NCI-H510A treated with DMSO at 0.1 percent for 48 hours (cell line): ENCODE measurements at places on chromosomes 1 and 21.
A peak's percentile ranks its signal among the peaks of the same experiment; 100 is the strongest.

GRCh38 chr1:213231795-213232231, 180.8 kb downstream of the RPS6KC1 start:
- no peak for DNase-seq

GRCh38 chr21:46604975-46605766, at the start of gene S100B:
Gene S100B (minus strand): TSS chr21:46605082. CDS start chr21:46602415, 2,667 bp downstream.
- no peak for DNase-seq

GRCh38 chr1:184791550-184791900, 36.9 kb upstream of the EDEM3 start:
- DNase-seq = no peak

DNA sequence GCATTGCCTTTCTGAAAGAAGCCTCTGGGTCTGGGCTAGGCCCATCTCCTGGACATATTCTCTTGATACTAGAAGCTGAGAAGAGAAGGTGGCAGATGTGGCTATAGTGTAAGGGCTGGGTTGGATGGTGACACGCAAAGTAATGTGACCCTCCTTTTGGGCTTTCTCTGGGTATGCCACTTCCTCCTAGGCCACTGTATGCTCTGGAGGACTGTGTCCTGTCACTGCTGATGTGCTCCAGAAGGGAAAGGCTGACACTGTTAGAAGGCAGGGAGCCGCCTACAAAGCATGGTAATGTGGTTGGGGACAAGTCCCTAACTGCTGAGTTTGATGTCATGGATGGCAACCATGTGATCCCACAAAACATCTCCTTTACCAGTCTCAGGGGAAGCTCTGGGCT, 112.1 kb downstream of the BCAR3 start:
- DNase-seq = no peak

DNA sequence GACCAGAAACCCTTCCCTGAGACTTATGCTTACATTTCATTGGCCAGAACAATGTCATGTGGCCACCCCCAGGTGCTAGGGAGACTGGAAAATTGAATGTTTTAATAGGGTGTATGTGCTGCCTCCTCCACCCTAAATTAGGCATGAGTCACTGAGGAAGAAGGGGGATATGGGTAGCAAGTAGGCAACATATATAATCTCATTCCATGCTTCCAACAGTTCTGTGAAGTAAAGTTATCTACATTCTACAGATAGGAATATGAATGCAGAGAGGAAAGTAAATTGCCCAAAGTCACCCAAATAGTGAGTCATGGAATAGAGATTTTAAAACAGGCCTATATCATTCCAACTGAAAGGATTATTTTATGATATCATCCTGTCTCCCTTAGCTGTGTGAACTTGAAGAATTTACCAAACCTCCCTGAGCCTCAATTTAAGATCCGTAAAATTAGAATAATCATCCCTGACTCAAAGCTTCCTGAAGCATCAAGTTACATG, 168.6 kb upstream of the FGGY start:
- DNase-seq = no peak

DNA sequence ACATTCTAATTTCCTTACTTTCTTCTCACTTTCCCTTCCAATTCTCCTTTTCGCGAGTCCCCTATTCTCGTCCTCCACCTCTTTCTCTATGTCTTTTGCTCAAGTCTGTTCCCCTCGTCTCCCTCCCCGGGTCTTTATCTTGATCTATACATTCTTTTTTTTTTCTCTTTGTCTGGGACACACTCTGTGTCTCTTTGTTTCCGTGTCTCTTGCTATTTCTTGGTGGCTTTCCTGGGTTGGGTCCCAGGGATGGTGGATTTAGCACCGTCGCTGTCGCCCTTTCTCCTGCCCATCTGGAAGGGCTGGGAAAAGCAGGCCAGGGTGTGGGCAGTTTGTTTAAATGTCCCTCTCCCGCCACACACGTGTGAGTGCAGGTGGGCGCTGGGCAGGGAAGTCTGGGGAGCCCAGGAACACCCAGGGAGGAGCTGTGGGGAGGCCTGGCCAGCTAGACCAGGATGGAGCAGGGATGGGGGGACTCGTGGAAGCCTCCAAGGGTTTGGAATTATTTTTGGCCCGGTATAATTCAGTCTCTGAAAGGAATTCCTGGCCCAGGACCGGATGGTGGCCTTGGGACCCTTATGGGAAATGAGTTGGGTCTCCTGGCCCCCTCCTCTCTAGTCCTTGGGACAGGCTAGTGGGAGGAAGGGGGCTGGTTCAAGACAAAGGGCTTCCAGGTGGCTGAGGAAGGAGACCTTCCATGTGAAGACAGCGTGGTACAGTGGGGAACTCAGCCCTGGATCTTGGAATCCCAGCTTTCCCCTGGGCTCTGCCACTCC, 9.5 kb upstream of the ID3 start:
- no peak for DNase-seq

- peak; percentile 33 for DNase-seq
Observed at GRCh38 chr1:212485913-212486618, 53.3 kb downstream of the NENF start.

DNA sequence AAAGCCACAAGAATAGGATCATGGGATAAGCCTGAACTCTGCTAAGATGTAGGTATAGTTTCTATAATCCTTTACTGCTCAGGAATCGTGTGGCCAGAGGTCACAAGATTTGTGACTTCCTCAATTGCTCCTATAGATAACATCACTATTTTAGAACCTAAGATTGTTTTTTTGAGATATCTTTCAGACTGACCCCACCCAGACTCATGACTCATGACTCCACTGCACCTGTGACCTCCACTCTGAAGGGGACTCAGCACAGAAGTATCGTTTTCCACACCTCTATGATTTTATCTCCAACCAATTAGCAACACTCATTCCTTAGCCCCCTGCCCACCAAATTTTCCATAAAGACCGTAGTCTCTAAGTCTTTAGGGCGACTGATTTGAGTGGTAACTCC, 124.5 kb upstream of the KCNK1 start:
- DNase-seq = no peak

DNA sequence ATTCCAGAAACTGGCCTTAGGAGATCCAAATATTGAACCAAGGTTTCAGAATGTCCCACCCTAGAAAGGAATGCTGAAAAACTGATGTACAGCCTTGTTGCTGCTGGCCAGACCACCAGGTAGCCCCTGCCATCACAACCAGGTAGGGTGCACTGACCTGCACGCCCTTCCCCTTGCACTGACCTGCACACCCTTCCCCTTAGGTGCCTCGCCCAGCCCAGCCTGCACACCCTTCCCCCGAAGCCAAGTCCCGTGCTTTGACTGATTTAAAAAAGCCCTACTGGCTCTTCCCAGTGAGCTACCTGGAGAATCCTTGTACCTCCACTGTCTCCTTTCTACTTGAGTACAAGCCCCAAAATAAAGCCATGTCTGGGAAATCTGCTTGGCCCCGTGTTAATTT, 26.3 kb upstream of the C1orf198 start:
- no peak for DNase-seq

DNA sequence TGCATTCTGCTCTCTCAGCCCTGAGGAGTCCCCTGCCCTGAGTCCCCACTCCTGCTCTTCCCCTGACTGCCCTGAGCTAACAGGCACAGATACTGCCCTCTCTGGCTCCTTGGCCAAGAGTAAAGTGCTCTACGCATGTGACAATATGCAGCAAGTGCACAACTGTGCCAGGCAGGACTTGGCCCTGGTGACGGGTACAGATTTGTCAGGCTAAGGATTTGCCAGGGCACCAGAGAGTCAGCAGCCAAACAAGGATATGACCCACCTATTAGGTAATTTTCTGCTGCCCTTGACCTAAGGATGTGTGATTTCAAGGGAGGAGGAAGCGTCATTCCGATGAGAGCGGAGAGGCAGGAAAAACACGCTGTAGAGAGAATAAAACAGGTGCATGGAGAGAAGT, 339.0 kb downstream of the PTPRU start:
- no peak for DNase-seq

- DNase-seq = no peak
Observed at GRCh38 chr1:165807613-165808012, 19.8 kb upstream of the UCK2 start.

GRCh38 chr1:22547186-22547817, 16.0 kb upstream of the EPHA8 start:
- DNase-seq = no peak

DNA sequence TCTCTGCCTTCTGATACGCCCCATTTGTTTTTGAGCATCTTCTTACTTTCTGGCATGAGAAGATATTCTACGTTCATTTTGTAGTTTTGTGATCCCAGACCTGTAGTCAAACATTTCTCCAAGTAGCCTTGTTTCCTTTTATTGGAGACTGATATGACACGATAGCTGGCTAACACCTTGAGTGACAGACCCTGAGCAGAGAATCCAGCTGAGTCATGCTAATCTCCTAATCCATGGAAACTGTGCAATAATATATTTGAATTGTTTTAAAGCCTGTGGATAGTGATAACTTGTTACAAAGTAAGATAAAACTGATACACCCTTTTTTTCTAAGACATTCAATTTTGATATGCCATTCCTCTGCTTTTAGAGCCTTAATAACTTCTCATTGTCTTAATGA, 1.2 kb upstream of the IFI44L start:
- DNase-seq = no peak

DNA sequence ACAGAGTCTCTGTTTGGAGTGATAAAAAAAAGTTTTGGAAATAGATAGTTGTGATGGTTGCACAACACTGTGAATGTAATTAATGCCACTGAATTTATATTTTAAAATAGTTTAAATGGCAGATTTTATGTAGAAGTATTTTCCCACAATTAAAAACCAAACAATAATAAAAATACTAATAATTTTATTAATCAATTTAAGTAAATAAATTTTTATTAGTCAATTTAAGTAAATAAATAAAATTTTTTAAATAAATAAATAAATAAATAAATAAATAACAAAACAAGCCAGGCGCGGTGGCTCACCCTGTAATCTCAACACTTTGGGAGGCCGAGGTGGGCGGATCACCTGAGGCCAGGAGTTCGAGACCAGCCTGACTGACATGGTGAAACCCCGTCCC, 4.9 kb upstream of the KDF1 start:
- no peak for DNase-seq

DNA sequence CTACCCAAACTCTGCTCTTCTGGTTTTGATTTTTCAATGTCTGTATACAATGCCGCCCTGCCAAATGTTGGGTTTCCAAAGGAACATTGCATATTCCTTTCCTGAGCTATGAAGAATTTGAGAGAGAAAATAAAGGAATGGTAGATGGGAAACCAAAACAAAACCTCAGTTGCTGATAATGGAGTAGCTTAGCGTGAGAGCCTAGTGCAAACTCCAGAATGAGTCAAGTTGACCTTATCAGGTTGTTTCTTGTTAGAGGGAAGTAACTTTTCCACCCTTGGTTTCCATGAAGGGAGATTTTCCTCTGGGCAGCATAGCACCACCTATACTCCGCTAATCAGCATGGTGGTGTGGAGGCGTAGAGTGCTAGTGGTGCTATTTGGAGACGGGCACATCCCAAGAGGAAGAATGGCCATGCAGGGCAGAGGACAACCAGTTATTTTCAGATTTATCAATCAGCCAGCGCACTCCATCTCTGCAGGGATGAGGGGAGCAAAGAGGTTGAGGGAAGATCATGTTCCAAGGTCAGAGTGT, 51.6 kb downstream of the BACH1 start:
- no peak for DNase-seq

DNA sequence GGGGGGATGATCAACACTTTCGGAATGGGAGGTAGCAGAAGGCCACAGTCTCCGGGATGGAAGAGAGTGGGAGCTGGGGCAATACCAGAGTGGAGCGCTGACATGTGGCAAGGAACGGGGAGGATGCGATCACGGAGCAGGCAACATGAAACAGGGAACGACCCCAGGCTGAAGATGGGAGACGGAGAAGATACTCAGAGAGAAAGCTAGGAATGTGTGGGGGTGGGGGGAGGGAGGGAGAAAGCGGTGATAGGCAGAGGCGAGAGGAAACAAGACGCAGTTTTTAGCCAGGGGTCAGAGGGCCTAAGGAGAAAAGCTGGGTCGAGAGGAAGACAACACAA, 577 bp downstream of the RAB3GAP2 start:
- no peak for DNase-seq

GRCh38 chr1:166170726-166171125, 3.9 kb upstream of the FAM78B start:
- no peak for DNase-seq

GRCh38 chr1:197876894-197877293, 25.5 kb upstream of the C1orf53 start:
- DNase-seq = no peak

- DNase-seq = no peak
Observed at GRCh38 chr1:214739621-214740238, 136.7 kb downstream of the CENPF start.

GRCh38 chr1:178599087-178599486, 86.2 kb downstream of the TEX35 start:
- DNase-seq = no peak

GRCh38 chr1:235649368-235650163, at the start of gene GNG4:
Gene GNG4 (minus strand): TSS chr1:235649784. CDS start chr1:235583838, 65,946 bp downstream.
- DNase-seq = peak; percentile 37

DNA sequence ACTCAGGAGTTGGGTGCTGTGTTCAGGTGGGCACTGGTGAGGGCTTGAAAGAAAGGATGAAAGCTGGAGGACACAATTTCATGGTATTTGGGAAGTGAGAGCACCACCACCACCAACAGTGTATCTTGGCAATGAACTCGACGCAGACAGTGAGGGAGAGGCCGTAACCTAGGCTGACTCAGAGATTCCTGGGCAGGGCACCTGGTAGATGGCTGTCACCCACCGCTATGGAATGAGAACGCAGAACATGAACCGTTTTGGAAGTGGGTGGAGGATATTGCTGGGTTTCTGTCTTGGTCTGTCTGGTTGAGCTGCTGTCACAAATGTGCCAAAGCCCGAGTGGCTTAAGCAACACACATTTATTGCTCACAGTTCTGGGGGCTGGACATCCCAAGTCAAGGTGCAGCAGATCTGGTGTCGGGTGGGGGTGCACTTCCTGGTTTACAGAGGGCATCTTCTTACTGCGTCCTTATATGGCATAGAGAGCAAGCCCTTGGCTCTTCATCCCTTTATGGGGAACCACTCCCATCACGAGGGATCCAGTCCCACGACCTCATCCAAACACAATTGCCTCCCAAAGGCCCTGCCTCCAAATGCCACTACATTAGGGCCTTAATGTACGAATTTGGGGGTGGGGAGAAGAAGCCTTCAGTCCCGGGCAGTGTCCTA, 246.3 kb downstream of the SIPA1L2 start:
- DNase-seq = no peak

DNA sequence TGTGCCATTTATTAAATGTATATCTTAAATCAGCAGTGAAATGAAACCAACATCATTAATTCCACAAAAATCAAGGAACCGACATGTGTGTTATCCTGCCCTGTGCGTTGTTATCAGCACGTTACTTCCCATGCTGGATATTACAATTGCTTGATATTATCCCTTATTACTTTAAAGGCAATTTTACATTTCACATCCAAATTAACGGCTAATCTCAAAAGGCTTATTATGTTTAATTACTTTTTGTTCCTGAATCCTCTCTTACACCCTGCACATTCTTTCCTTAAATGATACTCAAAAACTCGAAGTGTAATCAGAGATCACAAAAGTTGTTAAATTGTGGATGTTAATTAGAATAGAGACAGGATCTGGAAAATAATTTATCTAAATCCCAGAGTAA, 167.9 kb downstream of the DAB1 start:
- no peak for DNase-seq

DNA sequence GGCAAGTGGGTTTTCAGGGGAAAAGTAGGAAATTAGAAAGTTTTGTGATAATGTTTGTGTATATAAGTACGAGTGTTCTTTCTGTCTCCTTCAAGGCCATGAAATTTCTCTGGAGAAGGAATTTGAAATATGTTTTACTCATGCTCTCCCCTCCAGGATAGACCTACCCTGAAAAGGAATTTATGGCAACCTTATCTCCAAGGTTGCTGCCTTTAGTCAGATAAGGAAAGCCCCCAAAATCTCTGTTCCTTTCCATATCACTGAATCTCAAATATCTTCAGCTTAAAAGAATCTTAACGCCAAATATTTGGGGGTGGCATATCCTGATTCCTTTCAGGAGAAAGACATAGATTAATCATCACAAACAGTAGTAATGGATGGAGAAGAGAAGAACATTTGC, 499 bp upstream of the C4BPB start:
- no peak for DNase-seq
